Bronchial smooth muscle cell (primary cell): ENCODE measurements at places on chromosomes 5 and 9. TPM values are rescaled to one million over a fixed set of nuclear protein-coding genes. Genes with fewer than 3 reads are reported as not detected.

The NAA35 gene
- total RNA-seq: 14.6 and 19.5 TPM in 2 replicates

The FLT4 gene
- total RNA-seq: 0.09 and 0.16 TPM in 2 replicates

The WDR38 gene
- not detected in 2 replicates for total RNA-seq

The NSA2 gene
- total RNA-seq: 97.4 and 115 TPM in 2 replicates

The IFNA2 gene
- not detected in 2 replicates for total RNA-seq

The CDKN2A gene
- 28.2 and 41.6 TPM in 2 replicates for total RNA-seq

The SH3TC2 gene
- 0.34 and 3.6 TPM in 2 replicates for total RNA-seq

The CATSPER3 gene
- total RNA-seq: 0.16 and 0.17 TPM in 2 replicates

The PCDHGA10 gene
- 2.3 and 7.1 TPM in 2 replicates for total RNA-seq

The IGIP gene
- total RNA-seq: 9.1 and 10.3 TPM in 2 replicates

The CNTFR gene
- not detected in 2 replicates for total RNA-seq

The TEX48 gene
- total RNA-seq: not detected in 2 replicates

The LHX6 gene
- not detected in 2 replicates for total RNA-seq

The MARCOL gene
- total RNA-seq: not detected in 2 replicates

The ZCCHC9 gene
- total RNA-seq: 20.9 and 32.0 TPM in 2 replicates

The LRRC19 gene
- not detected in 2 replicates for total RNA-seq

The MCC gene
- 50.8 and 64.7 TPM in 2 replicates for total RNA-seq

The ADAM19 gene
- 4.9 and 5.8 TPM in 2 replicates for total RNA-seq

The STING1 gene
- 30.9 and 42.2 TPM in 2 replicates for total RNA-seq

The ZBTB43 gene
- total RNA-seq: 18.3 and 19.9 TPM in 2 replicates

The CREBRF gene
- 22.7 and 23.6 TPM in 2 replicates for total RNA-seq

The PTCH1 gene
- total RNA-seq: 1.6 and 3.3 TPM in 2 replicates

The SPATA31E1 gene
- under 0.01 TPM in 1 of 2 replicates, not detected in the other for total RNA-seq

The SLCO4C1 gene
- total RNA-seq: under 0.01 TPM in 1 of 2 replicates, not detected in the other

The COL15A1 gene
- total RNA-seq: 1.1 and 69.5 TPM in 2 replicates

The KCNN2 gene
- 0.16 TPM in 1 of 2 replicates, not detected in the other for total RNA-seq

The SPINK4 gene
- 0.95 TPM in 1 of 2 replicates, not detected in the other for total RNA-seq

The BTNL3 gene
- not detected in 2 replicates for total RNA-seq

The FNBP1 gene
- 28.8 and 29.8 TPM in 2 replicates for total RNA-seq

The RMI1 gene
- total RNA-seq: 3.1 and 3.8 TPM in 2 replicates
